ENCODE measurements at places on chromosomes 5 and 9. TPM values are rescaled to one million over a fixed set of nuclear protein-coding genes. Genes with fewer than 3 reads are reported as not detected.

The FOXD4L6 gene
- not detected for total RNA-seq

The PLCXD3 gene
- 22.0 TPM for total RNA-seq

DNA sequence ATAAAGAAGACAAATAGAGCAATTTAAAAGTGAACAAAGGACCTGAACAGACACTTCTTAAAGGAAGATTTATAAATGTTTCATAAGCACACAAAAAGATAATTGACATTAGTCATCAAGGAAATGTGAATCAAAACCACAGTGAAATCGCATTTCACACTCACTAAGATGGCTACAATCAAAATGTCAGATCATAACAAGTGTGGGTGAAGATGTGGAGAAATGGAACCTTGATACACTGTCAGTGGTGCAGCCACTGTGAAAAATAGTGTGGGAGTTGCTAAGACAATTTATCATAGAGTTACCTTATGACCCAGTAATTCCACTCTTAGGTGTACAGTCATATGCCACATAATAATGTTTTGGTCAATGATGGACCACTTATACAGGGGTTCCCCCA lies 54.5 kb upstream of the HTR4 start:
- DNase-seq, result no peak

- no peak for DNase-seq
These were observed 114.0 kb downstream of the CARTPT start for GRCh38 chr5:71832812-71833715.

GRCh38 chr5:61659221-61659696 lies 327.2 kb downstream of the ZSWIM6 start:
- DNase-seq, result no peak

DNA sequence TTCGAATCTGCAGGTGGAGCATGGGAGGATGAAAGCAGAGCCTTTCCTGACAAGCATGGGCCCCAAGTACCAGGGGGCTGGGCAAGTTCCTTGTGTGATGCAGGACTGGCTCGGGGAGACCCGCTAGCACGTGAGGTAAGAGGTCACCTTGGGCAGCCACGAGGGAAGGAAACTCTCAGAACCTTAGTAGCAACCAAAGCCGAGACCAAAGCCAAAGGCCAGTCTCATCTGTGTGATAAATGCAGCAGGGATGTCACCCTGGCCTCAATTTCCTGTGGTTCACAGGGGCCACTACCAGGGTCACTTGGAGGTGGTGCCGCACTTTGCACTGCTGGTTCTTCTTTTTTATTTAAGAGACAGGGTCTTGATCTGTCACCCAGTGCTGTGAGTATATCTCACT lies 39.5 kb downstream of the PRRT1B start:
- no peak for DNase-seq

DNA sequence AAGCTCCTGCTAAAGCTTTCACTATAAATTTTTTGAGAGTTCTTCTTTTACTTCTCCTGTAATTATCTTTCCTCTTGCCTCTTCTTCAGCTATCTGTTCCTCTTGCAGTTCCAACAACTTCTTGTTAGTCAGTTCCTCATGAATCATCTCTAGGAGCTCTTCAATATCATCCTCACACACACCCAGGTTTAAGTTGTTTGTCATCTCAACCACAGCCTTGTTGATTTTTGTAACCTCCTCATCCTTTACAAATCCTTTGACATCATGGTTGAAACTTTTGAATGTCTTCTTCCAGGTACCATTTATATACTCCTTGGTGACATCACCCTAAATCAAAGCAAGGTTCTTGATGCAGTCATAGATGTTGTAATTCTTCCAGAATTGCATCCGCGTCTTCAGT lies 106.3 kb upstream of the MAMDC2 start:
- DNase-seq, result no peak

- DNase-seq, result no peak
These were observed 29.7 kb downstream of the ZNF462 start for GRCh38 chr9:106892632-106893031.

DNA sequence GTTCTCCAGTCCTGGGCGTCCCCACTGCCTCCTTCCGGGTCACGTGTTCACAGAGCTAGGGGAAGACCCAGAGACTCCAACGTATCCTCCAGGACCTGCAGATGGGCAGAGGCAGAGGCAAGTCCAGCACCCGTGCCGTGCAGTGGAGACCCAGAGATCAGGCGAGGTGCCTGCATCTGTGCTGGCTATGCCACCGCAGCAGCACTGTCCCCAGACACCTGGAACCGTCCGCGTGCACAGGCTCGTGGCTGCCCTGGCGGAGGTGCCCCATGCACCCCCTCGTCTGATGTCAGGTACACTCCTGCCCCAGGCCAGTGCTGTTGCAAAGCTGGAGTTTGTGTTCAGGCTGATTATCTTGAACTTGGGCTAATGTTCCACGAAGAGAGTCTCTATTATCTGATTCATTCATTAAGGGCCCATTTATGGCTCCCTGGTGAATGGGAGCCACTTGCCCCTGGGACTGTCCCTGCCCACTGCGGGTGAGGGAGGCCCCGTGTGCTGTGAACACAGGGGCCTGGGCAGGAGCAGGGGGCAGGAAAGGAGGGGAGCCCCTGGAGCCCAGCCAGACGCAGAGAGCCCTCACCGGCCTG lies 13.7 kb downstream of the IRX4 start:
- DNase-seq, result no peak

The PCDHA11 gene
- 0.14 TPM for total RNA-seq

DNA sequence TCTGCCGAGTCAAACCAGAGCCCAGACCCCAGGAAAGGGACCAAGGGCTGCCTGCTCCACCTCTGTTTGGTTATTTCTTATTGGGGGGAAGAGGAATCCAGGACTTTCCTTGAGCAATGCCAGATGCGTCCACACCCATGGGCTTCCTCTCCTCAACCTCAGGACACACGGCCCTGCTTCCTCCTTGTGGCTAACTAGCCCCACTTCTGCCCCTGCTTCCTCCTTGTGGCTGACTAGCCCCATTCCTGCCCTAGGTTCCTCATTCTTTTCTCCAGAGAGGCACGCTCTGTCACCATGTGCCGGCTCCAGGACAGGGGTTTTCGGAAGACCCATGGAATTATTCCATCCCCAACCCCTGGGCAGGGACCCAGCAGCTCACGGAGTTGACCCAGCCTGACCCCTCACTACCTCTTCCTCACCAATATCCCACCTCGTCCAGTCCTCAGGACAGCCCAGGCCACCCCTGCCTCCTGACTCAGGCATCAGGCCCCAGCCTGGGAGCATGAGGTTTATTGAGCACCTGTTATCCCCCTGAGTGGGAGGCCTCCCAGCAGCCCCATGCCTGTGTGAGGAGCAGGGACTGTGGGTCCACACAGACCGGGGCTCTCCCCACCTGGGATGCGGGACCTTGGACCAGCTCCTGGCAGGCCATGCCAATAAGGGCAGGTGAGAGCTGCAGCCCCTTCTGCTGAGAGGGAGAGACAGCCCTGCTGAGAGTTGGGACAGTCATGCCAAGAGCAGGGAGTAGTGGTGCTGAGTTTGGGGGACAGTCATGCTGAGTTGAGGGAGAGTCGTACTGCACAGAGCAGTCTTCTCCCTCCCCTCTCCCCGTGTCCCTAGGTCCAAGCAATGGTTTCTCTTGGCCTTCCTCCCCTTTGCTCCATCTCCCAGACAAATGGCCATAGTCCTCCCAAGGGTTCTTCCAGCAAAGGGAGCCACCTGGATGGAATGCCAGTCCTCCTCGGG lies 11.8 kb upstream of the FCN1 start:
- peak; percentile 86 for DNase-seq

The EPB41L4B gene
- 0.62 TPM for total RNA-seq

The MARCOL gene
- not detected for total RNA-seq
